ENCODE measurements at places on chromosomes 3 and 15.

- DNase-seq = no peak
These were observed 26.2 kb downstream of the PIK3CA start for GRCh38 chr3:179174316-179174715.

DNA sequence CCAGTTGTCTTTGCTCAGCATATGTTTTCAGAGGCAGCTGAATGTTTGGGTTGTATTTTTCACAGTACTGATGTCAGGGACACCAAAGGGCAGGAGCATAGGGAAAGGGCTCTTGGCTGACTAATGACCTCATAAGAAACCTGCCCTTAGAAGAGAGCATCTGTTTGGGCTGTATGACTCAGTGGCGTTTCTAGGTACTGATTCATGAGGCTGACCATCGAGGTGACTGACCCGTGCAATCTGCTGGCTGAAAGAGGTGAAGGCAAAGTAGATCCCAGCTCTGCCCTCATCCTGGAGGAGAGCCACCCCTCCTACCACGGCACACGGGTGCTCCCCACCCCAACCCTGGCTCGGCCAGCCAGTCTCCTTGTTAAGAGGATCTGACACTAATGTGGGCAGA, 8.3 kb downstream of the LMCD1 start:
- DNase-seq = peak; percentile 15

DNA sequence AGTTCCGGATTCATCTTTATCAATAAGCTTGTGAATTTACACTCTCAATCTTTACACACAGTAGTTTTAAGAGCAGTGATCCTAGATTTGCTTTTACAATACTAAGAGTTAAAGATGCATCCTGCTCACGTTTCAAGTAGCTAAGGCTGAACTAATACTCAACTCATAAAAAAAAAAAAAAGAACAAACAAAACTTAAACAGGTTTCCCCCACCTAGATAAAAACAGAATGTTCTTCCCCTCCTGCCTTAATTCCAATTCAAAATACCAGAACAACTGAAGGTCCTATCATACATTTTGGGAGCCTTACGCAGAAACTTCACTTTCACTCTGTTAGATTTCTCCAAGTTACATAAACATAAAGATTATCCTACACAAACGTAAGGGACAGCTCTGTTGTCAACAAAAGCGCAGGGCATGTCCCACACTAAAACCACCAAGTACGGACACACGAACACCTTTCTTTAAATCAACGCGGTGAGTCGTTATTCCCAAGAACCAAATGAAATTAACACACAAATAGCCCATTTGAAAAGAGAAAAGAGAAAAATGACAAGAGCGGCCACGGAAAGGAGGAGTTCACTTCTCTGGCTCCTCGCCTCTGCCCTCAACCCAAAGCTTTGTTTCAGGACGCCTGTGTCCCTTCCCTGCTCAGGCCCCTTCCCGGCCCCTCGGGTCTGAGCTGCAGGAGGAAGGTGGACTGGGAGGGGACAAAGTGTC, 941 bp downstream of the CBLB start:
- no peak for DNase-seq

GRCh38 chr3:20140881-20141280, 45.1 kb downstream of the SGO1 start:
- no peak for DNase-seq

DNA sequence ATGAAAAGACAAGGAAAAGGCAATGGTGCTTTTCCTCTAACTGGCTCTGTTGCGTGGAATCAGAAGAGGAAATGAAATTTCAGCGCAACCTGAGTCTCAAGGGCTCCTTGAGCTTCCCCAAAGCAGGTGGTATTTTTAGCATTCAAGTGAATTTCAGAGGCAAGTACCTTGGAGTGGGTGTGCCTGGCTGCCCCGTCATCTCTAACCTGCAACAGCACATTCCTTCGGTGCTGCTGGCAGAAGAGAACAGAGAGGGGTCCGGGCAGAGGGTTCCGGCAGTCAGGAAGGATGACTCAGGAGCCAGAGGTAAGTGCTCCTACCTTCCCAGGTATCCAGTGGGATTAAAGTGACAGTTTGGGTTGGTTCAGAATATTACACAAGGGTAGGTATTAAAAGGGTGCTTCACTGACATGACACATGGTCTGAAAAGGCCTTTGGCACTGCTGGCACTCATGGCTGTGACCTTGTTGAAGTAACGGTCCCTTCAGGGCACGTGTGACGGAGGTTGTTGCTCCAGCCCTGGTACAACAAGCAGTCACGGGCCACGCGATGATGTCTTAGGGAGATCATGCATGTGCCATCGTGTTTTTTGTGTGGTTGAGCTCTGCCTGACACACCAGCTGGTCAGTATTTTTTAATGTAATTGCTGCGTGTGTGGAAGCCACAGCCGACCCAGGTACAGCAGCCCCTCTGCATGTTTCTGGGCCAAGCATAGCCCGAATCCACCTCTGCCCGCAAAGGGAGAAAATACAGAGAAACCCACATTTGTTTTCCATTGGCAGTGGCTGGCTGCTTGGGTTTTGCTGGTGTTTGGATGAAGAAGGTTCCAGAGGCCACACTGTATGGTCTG, 75.7 kb downstream of the LRRK1 start:
- DNase-seq = no peak

DNA sequence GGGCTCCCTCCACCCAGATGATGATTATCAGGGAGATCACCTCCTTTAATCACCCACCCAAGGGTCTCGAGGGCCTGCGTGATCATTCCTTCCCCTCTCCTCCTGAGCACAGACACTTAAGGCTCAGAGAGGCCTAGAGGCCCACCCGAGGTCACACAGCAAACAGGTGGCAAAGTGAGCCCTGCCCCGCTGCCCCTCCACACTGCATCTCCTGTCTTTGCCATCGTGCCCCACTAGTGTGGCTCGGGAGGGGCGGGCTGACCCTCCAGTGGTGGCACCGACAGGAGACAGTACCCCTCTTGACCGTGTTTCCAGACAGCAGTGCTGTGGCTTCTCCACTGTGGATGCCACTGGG, 4.9 kb upstream of the PLXND1 start:
- DNase-seq = no peak

- no peak for DNase-seq
These were observed 62.4 kb upstream of the GOLGA6B start for GRCh38 chr15:72592097-72592496.

GRCh38 chr3:35721628-35722027, 82.3 kb downstream of the ARPP21 start:
- peak; percentile 9 for DNase-seq

DNA sequence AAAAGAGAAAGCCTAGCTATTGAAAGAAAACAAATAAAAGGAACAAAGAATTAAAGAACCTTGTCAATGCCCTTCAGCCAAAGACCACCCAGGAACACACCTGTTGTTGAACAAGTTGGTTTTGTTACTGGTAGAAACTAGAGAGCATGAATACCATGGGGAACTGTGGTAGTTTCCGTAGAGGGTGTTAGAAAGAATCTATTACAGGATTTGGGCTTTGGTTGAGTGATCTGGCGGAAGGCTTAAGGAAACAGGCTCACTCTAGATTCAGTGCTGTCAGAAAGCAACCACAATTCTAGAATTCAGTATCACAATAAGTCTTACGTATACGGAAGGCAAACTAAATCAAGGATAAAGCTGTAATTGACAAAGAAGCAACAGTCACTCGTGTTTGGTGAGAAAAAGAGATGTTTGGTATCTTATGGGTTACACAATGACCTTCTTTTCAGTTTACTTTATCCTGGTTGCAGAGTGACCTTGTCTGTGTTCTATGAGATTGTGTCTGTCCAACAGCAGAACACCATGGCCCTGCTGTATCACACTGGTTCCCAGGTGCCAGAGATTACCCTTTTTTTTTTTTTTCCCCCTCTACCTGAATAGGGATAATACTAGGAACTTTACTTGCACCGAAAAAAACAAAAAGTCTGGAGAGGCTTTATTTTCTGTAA, 265.9 kb downstream of the SHQ1 start:
- no peak for DNase-seq

DNA sequence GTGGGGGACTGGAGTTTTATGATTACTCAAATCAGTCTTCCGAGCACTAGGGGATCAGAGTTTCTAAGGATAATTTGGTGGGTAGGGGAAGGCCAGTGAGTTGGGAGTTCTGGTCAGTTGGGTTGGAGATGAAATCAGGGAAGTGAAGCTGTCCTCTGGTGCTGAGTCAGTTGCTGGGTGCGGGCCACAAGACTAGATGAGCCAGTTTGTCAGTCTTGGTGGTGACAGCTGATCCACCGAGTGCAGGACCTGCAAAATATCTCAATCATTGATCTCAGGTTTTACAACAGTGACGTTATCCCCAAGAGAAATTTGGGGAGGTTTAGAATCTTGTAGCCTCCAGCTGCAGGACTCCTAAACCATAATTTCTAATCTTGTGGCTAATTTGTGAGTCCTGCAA, 249.4 kb downstream of the FAM43A start:
- no peak for DNase-seq

GRCh38 chr3:2697589-2697988, 412.6 kb downstream of the IL5RA start:
- DNase-seq = no peak

GRCh38 chr3:173988909-173989308, 591.4 kb downstream of the NLGN1 start:
- DNase-seq = no peak

- DNase-seq = no peak
These were observed 118.9 kb upstream of the EOMES start for GRCh38 chr3:27840807-27841594.

DNA sequence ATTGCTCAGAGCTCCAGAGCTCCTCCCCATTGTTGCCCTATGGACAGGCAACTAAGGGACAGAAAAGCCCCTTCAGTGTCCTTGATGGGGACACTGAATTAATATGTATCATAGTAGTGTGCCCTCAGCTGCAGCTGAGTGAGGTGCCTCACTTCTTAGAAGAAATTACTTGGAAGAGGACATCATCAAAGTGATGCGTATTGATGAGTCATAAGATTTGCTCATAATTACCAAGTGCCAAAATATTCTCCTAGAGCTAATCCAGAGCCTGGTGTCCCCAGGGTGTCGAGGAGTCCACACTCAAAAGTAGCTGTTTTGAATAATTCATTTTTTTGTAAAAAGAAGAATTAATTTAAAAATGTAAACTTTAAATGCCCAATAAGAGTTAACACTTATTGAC, 200.7 kb upstream of the SEMA6D start:
- DNase-seq = no peak

- no peak for DNase-seq
These were observed 36.5 kb downstream of the GOLGA6L10 start for GRCh38 chr15:82312586-82313349.

GRCh38 chr15:48411971-48412591, 80.9 kb downstream of the DUT start:
- peak; percentile 60 for DNase-seq

- DNase-seq = no peak
These were observed 170.9 kb upstream of the THBS1 start for GRCh38 chr15:39409876-39410530.

GRCh38 chr3:151319628-151320027, 3.0 kb upstream of the GPR87 start:
- DNase-seq = no peak

DNA sequence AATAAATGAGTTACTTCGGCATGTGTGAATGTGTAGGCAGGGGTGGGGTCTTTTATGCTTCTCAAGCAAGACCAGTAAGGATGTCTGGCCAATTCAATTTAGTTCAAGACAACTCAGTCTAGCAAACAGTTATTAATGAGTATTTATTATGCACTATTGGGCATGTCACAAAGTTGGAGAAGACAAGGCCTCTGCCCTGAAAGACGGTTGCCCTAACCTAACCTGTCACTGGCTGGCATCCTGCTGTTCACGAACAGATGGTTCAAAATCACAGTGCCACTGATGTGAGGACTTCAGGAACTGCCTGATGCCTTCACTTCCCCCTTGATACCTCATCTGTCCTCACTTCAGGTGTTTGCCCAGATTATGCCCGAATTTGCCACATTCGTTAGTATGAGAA, 217.8 kb downstream of the SOX2 start:
- DNase-seq = no peak

GRCh38 chr15:89776274-89777072, at the start of gene MESP2:
Gene MESP2 (plus strand): TSS chr15:89776332. CDS start chr15:89776358, 26 bp downstream.
- peak; percentile 76 for DNase-seq

Data from Daoy (cell line).